Fibroblast of skin of right quadriceps (primary cell): ENCODE measurements at places on chromosomes 4 and X.

GRCh38 chr4:113328514-113328913 is 279.1 kb downstream of the ANK2 start:
- DNase-seq: no peak

DNA sequence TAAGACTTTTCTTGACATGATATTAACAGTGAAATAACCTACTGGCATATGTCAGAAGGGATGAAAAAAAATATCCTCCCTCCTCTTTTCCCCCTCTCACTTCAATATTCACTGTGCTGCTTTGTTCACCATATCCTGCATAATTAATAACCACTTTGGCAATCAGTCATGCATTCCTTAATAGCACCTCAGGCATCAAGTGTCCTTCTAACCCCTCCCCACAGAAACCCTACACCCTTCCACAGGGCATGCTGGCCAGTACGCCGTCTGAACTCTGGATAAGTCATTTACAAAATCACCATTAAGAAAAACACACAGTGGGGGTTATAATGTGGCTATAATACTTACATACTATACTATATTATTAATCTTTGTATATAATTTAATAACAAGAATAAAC is 165.9 kb downstream of the PDGFC start:
- no peak for DNase-seq

DNA sequence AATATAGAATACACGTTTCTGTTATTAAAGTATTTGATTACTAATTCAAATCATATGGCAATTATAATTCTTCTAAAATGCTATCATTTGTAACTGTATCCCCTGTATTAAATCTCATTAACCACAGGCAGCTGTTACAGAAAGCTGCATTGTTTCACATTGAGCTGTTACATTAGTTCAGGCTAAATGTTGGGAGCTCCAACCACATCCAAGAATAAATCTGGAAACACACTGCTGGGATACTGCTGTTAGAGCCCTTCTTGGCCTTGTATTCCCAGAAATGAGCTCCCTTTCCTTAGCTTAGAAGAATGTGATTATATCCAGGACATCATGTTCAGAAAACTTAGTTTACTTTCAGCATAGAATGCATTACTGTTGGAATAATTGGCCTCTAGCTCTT is 48.2 kb downstream of the GUCY1B1 start:
- DNase-seq: peak; percentile 96

GRCh38 chr4:28443801-28444412 is 1583.3 kb downstream of the STIM2 start:
- DNase-seq: no peak

GRCh38 chr4:73912191-73912590 is 43.0 kb downstream of the CXCL1 start:
- DNase-seq: peak; percentile 26

- DNase-seq: no peak
These were observed 37.6 kb downstream of the CASK start for GRCh38 chrX:41885724-41886123.
